Hair follicular keratinocyte (primary cell): ENCODE measurements at places on chromosomes 4 and X. TPM values are rescaled to one million over a fixed set of nuclear protein-coding genes. Genes with fewer than 3 reads are reported as not detected.

Gene CXXC4
- total RNA-seq: not detected in 2 replicates

Gene COL4A6
- total RNA-seq: 27.5 and 38.7 TPM in 2 replicates

Gene INTU
- 2.0 TPM in 2 replicates for total RNA-seq

Gene PDZD4
- total RNA-seq: 0.04 TPM in 1 of 2 replicates, not detected in the other

Gene GPM6B
- total RNA-seq: 0.08 and 0.19 TPM in 2 replicates
